ENCODE measurements at places on chromosomes 2 and 18.
A peak's percentile ranks its signal among the peaks of the same experiment; 100 is the strongest.

- no peak for DNase-seq
Observed at GRCh38 chr2:76159042-76159648, 448.4 kb upstream of the GCFC2 start.

GRCh38 chr2:145743011-145743410, 1223.1 kb upstream of the ZEB2 start:
- DNase-seq, result no peak

DNA sequence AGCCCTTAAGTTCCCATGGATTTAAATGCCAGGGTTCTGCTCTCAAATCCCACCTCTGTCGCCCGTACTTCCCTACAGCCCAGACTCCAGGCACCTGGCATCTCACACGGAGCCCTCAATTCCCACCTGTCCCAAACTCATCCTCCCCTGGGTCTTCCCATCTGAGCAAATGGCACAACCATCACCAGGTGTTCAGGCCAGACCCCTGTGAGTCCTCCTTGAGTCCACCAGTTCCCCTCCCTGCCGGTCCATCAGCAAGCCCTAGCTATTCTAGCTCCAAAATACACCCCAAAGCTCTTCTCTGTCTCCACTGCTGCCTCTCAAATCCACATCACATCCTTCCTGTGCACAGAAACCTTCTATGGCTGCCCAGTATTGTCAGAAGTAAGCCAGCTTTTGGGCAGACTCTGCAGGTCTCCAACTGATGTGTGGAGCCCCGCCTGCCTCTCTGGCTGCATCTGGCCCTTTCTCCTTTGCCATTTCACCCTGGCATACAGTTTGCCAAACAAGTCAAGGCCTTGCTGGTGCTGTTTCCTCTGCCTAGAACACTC, 67.7 kb downstream of the DNMT3A start:
- DNase-seq, result no peak

DNA sequence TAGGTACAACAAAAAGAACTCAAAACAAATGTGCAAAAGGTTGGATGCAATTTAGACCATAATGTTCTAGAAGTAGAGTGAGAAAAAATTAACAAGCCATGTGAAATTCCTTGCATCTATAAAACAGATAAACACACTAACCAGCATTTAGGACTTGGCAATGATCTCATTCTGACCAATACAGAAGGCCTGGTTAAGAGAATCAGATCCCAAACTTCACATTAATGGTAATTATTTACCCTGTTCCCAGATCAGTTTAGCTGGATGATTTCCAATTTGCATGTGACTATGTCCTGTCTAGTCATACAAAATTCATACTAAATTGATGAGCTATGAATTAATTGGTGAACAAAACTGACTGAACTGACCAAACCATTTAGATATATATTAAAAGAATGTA, 98.4 kb upstream of the FIGN start:
- DNase-seq, result no peak

DNA sequence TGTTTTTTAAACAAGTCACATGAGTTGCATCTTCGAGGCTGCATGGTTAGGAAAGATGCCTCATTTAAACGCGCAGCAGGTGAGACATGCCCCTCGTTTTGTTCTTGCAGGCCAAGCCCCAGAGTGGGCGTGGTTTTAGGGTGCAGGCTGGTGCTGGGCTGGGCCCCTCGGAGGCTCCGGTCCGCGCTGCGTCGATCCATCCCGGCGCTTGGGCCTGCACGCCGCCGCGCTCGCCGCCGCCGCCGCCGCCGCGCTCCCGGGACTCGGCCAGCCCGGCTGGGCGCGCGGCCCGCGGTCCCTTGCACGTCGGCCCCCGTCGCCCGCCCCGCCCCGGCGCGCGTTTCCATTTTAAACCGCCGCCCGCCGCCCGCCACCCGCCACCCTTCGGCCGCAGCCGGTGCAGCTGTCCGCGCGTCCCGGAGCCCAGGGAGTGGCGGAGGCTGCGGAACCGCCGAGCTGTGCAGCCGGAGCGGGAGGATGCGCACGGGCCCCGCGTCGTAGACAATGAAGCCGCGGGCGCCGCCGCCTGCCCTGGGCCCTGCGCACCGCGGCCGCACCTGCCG, 175.5 kb downstream of the AGAP1 start:
- peak; percentile 72 for DNase-seq

- DNase-seq, result no peak
Observed at GRCh38 chr2:216495656-216496055, 3.0 kb upstream of the RPL37A start.

DNA sequence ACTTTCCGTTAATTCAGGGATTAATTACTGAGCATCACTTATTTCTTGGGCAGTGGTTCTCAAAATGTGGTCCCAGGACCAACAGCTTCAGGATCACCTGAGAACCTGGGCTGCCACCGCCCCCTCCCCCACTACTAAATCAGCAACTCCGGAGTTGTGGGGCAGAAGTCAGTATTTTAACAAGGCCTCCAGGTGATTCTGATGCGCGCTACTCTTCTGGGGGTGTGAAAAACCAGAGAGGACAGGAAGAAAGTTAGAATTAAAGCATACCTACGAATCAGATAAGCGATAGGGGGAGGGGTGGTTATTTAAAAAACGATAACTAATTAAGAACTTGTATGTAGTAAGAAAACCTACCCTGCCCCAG, 319 bp downstream of the ZSCAN30 start:
- no peak for DNase-seq

DNA sequence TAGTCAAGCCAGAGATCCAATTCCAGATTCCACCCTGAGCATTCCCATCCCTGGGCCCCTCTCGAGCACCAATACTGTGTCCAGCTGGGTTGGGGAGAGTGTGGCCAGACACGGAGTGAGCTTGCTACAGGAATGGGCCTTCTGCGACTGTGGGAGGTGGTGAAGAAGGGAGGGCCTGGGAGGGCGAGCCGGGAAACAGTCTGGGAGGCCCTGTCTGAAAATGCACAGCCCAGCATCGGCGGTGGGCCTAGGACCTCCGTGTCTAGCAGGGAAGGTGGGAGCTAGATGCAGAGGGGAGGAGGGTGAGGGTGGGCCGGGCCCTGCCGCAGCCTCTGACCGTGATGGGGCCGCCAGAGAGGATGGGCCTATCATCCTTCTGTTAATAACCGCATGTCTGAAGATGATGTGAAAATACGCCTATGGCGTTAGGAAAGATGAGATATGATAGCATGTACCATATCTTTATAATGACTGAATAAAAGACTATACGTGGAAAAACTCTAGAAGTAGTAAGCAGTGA, 1.9 kb upstream of the OTOS start:
- DNase-seq, result no peak

- DNase-seq, result no peak
Observed at GRCh38 chr2:112834396-112835037, 2.1 kb downstream of the IL1B start.

All from effector memory CD8-positive, alpha-beta T cell (primary cell).